Chondrocyte (in vitro differentiated cells): ENCODE measurements at places on chromosomes 1 and 21. TPM values are rescaled to one million over a fixed set of nuclear protein-coding genes. Genes with fewer than 3 reads are reported as not detected.

The SAMD11 gene
- 3.1 to 73.8 TPM (median 3.4 TPM) in 3 replicates for total RNA-seq

DNA sequence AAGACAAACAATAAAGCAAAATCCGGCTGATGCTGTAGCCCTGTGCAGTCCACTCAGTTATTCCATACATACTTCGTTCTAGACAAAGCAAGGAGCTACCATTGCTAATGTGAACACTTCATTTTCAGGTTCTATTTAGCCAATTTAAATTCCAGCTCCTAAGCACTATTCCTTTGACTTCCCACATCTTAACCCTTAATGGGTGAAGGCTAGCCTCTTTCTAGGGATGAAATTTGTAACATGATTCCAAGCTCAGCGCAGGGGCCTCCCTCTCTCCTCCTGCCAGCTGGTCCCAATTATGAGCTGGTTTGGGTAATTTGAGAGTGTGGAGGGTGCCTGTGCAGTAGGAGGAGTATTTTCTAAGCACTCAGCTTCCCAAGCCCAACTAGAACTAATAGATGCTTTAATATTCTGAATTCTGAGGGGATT, 53.9 kb upstream of the PTGFRN start:
- DNase-seq = no peak

- DNase-seq = no peak
Observed at GRCh38 chr1:93744299-93744988, 62.8 kb upstream of the BCAR3 start.

- DNase-seq = no peak
Observed at GRCh38 chr1:207798847-207799246, 47.0 kb downstream of the CD46 start.
